AG09319 (cell line): ENCODE measurements at places on chromosomes 6 and 20.

DNA sequence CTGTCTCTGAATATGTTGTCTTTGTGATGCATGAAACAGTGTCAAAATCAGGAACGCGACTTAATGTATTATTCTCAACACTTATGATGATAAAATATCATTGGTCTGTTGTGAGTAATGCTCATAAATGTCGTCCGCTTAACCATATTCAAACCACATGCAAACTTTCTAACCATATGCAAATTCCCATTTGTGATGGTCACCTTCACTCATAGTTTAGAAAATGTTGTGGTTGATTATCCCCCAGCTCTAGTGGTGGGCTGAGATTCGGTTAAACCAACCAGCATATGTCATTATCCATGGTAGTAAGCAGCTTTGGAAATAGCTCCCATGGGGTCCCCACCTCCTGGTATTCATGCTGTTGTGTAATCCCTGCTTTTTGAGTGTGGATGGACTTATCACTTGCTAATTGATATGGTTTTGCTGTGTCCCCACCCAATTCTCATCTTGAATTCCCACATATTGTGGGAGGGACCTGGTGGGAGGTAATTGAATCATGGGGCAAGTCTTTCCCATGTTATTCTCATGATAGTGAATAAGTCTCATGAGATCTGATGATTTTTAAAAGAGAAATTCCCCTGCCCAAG, 360.0 kb upstream of the TSHZ2 start:
- DNase-seq, result no peak

DNA sequence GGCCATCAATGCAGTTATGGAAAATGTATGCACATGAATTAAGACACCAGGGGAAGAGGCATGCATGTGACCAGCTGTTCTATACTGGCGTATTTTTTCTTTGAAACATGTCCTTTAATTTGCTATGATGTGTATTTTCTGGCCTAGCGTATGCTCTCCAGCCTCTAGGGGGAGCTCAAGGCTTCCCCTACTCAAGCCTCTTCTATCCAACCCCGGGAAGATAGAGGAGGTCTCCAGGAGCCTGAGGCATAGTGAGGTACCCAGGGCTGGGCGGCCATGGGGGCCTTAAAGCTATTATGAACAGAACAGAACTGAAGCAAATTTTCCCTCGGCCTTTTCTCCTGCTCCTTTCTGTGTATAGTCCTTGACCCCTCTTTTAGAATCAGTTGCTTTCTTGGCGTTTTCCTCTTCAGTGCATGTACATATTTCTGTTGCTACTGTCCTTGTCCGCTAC, 528.9 kb downstream of the MAFB start:
- peak; percentile 10 for DNase-seq

DNA sequence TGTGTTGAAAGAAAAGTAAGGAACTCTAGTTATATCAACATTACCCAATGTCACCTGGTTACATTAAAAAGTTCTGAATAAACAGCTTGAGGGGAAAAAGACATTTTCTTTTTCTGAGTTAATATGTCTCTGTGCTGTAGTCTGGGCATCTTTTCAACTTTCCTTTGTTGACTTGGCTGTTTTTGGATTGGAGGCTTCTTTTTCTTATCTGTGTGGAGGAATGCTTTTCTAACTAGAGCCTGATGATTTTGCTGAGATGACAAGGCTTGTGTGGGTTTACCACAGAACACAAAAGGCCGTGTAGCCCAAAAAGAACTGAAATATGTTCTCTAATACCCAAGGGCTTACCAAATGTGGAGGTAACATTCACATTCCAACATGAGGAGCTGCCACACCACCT, 161.8 kb downstream of the KCNQ5 start:
- peak; percentile 24 for DNase-seq

DNA sequence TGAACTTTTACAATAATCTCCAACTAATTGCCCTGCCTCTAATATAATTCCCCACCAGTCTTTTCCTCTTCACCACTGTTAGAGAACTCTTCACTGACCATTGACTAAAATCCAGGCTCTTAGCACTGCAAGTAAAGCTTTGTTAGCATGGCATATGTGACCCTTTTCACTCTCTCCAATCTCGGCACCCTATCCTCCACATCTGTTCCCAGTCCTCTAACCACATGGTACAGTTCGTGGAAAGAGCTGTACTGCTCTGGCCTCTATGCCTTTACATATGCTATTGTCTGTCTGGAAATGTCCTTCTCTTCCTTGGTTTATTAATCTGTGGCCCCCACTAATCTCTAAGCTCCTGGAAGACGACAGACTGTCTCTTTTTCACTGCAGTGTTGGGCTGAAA, 63.0 kb upstream of the EIF2S2 start:
- no peak for DNase-seq

DNA sequence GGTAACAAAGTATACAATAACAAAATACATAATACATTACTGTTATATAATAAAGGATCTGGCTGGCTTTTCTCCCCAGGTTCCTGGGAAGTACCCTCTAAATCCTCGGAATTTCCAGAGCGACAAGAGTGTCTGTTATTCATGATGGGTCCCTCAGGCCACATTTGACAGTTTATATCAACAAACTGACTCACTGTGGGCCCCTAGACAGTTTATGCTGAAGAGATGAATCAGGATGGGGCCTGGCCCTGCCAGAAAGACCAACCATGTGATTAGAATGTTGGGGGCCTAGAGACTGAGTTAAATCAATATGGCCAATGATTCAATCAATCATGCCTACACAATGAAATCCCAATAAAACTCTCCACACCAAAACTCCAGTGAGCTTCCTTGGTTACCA, 13.5 kb downstream of the USP45 start:
- DNase-seq, result no peak

GRCh38 chr20:23920408-23921325, 41.1 kb upstream of the CST5 start:
- DNase-seq, result no peak

DNA sequence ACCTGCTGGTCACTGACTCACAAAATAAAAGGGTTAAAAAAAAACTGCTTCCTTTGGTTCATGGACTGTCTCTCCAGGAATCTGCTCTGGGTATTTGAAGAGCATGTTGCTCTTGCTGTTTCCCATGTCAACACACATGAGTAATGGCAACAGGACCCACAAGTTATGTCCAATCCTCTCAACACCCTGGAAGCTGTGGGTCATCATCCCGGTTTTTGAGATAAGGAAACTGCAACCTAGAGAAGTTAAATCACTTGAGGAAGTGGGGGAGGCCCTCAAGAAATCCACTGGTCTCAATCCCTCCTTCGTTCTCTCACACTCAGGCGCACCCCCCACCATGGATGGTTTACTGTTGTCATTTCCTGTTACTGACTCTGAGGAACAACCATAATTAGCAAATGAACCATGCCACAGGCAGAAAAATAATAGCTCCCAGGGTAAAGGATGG, 12.4 kb downstream of the MAP1LC3A start:
- no peak for DNase-seq

GRCh38 chr6:56524891-56525703, 117.6 kb downstream of the DST start:
- DNase-seq, result peak; percentile 88

DNA sequence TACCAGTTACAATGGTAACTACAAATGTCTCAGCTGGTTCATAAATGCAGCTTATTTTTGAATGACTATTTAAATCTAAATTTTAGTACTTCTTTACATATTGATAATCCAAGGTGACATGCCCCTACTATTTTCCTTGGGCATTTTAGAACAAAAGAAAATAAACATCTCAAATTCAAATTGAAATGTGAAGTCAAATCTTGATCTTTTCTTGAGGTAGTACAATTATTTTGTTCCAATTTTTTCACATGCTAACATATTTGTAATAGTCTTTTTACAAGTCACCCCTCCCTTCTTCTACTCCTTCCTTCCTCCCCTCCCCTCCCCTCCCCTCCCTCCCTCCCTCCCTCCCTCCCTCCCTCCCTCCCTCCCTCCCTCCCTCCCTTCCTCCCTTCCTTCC, 370.1 kb upstream of the MMS22L start:
- no peak for DNase-seq

GRCh38 chr6:40936818-40937251, 102.2 kb downstream of the UNC5CL start:
- DNase-seq, result peak; percentile 27

DNA sequence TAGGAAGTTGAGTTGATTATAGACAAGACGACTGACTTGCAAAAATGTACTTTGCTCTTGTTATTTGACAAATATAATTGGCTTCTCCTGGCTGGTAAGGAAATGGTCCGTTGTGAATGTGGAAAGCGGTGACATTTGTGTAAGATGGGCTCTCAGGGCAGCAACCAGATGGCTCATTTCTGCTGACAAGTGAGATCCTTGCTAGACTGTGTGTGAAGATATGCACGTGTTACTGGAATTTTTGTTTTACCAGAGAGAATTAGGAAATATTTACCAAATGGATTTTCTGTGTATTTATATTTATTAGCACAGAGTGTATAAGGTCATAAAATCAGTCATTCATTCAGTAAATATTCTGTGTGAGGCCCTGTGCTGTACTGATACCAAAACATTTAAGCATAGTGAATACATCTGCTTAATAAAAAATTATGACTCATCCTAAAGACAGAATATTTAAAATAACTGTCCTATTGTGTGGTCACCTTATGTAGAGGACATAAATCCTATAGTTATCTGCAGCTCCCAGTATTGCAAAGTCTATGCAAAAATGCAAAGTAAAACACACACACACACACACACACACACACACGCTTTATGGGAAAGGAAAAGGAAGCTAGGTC, 109.9 kb upstream of the ASF1A start:
- DNase-seq, result no peak
